ENCODE measurements at places on chromosomes 2 and 18.
A peak's percentile ranks its signal among the peaks of the same experiment; 100 is the strongest.

GRCh38 chr18:45104049-45104395 lies 423.3 kb downstream of the SETBP1 start:
- H3K27ac ChIP-seq: no peak overlapping the region
- no peaks in the 10 kb centered on the region for H3K36me3 ChIP-seq
- H3K4me1 ChIP-seq: peaks cover 2% of the 10 kb centered on the region

DNA sequence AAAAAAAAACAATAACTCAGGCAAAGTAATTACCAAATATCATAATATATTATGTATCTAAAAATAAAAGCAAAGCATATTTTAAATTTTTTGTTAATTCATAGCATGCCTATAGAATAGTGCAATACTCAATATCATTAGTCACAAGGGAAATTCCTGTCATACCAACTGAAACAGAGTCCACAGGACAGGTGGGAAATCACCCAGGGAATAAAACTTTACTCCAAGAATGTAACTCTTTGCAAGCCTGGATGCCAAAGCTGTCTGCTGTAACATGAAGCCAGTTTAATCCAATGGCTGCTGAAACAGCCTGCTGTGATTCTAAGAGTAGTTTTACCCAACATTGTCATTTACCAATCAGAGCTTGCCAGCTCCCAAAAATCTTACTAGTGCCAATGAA lies 40.0 kb upstream of the SULT1C3 start:
- no peak overlapping the region for H3K4me3 ChIP-seq
- H3K4me1 ChIP-seq: no peaks in the 10 kb centered on the region
- H3K27me3 ChIP-seq: no peaks in the 10 kb centered on the region
- no peak for DNase-seq
- no peaks in the 10 kb centered on the region for H3K36me3 ChIP-seq
- no peak overlapping the region for H3K27ac ChIP-seq

DNA sequence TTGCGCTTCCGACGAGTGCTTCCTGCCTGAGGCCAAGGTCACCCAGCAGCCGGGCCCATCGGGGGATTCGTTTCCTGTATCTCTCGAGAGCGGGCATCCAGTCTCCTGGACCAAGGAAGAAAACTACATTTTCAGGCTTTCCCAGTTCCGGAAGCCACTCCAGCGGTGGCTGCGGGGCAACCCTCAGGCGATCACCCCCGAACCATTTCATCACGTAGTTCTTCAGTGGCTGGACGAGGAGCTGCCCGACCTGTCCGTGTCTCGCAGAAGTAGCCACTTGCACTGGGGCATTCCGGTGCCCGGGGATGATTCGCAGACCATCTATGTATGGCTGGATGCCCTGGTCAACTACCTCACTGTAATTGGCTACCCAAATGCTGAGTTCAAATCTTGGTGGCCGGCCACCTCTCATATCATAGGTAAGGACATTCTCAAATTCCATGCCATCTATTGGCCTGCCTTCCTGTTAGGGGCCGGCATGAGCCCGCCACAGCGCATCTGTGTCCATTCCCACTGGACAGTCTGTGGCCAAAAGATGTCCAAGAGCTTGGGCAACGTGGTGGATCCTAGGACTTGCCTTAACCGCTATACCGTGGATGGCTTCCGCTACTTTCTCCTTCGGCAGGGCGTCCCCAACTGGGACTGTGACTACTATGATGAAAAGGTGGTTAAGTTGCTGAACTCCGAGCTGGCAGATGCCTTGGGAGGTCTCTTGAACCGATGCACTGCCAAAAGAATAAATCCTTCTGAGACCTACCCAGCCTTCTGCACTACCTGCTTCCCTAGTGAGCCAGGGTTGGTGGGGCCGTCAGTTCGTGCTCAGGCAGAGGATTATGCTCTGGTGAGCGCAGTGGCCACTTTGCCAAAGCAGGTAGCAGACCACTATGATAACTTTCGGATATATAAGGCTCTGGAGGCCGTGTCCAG lies 1.0 kb downstream of the MARS2 start:
- DNase-seq: peak; percentile 27
- H3K27ac ChIP-seq: peak overlapping the region; percentile 50
- peaks cover 8% of the 10 kb centered on the region for H3K4me1 ChIP-seq
- H3K4me3 ChIP-seq: peak overlapping the region; percentile 74
- H3K27me3 ChIP-seq: no peaks in the 10 kb centered on the region

GRCh38 chr18:52236131-52236530 lies 103.9 kb upstream of the DCC start:
- H3K4me1 ChIP-seq: no peaks in the 10 kb centered on the region
- no peak overlapping the region for H3K4me3 ChIP-seq
- no peak overlapping the region for H3K27ac ChIP-seq
- peak; percentile 60 for DNase-seq
- no peaks in the 10 kb centered on the region for H3K36me3 ChIP-seq

DNA sequence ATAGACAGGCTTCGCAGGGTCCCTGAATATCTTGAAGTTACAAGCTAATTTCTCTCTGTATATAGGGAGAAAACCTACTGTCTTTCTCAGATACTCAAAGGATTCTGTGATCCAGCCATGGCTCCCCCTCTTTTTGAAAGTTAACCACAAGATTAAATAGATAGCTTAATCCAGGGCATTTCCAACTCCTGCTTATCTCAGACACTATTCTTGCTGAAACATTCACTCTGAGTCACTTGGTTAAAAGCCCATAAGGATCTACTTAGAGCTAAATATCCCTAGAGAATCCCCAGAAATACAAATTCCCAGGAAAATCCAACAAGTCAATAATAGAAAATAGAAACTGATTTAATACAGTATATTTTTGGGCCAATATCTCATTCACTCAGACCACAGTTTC lies 179.1 kb upstream of the LYPD1 start:
- no peaks in the 10 kb centered on the region for H3K36me3 ChIP-seq
- H3K4me1 ChIP-seq: no peaks in the 10 kb centered on the region
- no peaks in the 10 kb centered on the region for H3K27me3 ChIP-seq

GRCh38 chr18:13454363-13455150 lies 236.0 kb downstream of the LDLRAD4 start:
- no peaks in the 10 kb centered on the region for H3K27me3 ChIP-seq
- H3K36me3 ChIP-seq: no peaks in the 10 kb centered on the region
- H3K27ac ChIP-seq: no peak overlapping the region
- no peak for DNase-seq

Data from fibroblast of lung (primary cell).